GM13977 (cell line): ENCODE measurements at places on chromosomes 1 and 21.

- no peak for DNase-seq
Observed at GRCh38 chr1:183272390-183272848, 86.4 kb downstream of the LAMC2 start.

GRCh38 chr1:41870076-41870562 is 48.6 kb downstream of the HIVEP3 start:
- DNase-seq: peak; percentile 44

GRCh38 chr1:33165209-33165608 is 16.6 kb downstream of the TRIM62 start:
- no peak for DNase-seq

GRCh38 chr21:35011681-35012080 is 37.4 kb downstream of the RUNX1 start:
- DNase-seq: no peak

DNA sequence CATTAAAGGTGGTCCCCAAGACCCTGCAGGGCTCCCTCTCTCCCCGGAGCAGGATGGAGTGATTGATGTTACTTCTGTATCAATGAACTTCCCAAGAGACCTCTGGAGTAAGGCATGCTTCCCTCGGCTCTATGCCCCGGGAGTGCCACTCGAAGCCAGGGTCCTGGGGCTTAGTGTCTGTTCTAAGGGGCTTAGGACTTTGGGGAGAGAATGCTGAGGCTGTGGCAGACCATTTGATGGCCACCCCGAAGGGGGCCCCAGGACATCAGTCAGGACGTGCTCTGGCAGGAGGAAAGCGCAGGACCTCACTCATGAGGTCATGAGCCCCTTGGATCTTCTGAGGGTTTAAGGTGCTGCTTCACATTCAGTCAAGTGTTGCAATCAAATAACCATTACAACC is 7.5 kb downstream of the KIAA1614 start:
- no peak for DNase-seq

GRCh38 chr1:227320476-227320875 is 2.2 kb upstream of the CDC42BPA start:
- DNase-seq: no peak

- no peak for DNase-seq
Observed at GRCh38 chr1:68321084-68321685, 88.9 kb upstream of the WLS start.

DNA sequence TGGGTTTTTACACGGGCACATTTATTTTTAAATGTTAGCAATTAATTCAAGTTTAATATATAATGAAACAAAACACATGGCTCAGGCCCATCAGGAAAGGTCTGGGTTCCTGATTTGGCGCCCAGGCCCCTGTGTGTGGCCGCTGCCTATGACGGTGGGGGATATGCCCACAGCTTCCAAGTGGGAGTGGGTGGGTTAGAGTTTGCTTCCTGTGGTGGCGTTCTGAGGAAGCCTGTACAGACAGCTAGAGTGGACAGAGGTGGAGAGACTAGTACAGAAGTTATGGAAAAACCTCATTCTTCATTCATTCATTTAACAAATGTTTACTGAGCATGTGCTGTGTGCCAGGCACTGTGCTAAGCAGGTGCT is 22.4 kb upstream of the EPS8L3 start:
- DNase-seq: no peak

DNA sequence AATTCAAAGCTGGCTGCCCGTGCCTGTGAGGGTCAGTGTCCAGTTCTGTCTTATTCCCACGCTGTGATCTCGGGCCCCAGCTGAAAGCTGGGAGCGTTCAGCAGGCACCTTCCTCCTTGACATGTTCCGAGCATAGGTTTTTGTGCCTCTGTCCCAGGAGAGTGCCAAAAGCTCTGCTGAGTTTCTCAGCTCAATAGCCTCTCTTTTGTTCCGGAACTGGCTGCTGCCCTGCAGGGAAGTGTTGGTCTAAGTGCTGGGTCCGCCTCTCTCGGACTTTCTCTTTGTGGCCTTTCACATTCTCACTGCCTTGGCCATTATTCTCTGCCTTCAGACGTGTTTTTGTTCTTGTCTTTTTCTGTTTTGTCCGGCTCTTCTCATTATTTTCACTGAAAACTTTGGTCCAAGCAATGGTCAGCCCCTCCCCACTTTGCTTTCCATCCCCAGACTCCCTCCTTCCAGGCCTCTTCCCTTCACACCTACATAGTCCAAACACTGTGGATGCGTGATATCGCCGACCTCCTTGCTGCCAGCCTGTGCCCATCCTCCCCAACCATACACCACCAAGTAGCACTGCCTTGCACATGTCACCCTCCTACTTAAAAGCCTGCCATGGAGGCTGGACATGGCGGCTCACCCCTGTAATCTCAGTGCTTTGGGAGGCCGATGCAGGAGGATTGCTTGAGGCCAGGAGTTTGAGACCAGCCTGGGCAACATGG is 233.8 kb downstream of the RHOU start:
- DNase-seq: no peak

DNA sequence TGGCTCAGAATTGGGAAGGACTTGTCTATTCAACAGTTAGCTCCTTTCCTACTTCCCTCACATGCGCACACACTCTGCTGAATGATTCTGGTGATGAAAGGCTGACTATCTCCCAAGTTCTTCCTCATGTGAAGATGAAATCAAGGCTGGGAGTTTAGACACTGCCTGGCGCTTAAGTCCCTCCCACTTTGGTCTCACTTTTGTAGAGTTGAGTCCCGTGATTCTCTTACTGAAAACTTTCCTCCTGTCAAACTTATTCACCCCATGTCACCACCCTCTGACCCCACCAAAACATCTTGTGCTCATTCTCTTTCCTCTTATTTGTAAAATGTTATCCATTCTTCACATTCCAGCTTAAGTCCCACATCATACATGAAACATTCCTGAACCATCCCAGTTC is 8.4 kb upstream of the MRPS6 start:
- no peak for DNase-seq

DNA sequence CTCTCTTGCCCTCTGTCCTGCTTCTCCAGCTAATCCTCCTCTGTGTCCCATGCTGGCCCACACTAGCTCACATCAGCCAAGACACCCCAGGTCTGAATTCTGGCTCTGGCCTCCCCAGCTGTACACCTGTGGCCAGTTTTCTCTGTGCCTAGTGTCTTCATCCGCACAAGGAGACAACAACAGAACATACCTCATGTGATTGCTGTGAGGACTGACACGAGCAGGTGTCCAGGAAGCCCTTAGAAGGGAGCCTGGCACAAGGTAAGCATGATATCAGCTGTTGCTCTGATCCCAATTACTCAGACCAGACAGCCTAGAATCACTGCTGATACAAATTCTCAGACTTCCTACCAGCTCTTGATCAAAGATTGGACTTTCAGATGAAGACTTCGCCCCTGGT is 71.2 kb upstream of the GJB5 start:
- no peak for DNase-seq

DNA sequence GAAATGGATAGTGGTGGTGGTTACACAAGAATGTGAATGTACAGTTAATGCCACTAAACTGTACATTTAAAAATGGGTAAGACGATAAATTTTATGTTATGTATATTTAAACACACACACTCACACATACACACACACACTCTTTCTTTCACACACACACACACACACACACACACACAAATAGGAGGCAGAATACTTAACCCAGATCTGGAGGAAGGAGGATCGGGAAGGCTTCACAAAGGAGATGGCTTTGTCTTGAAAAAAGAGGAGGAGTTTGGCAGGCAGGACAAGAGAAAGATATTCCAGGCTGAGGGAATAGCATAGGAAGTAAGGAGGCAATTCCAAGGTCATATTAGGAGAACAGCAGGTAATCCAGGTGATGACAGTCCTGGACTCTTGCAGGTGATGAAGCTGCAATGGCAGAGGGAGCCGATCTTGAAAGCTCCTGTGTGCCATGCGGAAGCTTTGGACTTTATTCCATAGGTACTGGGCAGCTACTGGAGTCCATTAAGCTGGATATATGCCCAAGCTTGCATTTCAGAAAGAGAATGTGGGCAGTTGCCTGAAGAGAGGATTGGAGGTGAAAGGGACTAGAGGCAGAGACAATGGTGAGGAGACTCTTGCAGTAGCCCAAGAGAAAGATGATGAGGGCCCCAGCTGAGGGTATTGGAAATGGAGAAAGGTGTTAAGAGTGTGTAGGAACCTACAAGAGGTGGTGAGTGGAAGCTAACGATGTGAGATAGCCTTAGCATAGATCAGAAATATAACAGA is 15.4 kb upstream of the LYST start:
- no peak for DNase-seq

GRCh38 chr1:101137144-101138126 is 99.4 kb upstream of the S1PR1 start:
- no peak for DNase-seq

DNA sequence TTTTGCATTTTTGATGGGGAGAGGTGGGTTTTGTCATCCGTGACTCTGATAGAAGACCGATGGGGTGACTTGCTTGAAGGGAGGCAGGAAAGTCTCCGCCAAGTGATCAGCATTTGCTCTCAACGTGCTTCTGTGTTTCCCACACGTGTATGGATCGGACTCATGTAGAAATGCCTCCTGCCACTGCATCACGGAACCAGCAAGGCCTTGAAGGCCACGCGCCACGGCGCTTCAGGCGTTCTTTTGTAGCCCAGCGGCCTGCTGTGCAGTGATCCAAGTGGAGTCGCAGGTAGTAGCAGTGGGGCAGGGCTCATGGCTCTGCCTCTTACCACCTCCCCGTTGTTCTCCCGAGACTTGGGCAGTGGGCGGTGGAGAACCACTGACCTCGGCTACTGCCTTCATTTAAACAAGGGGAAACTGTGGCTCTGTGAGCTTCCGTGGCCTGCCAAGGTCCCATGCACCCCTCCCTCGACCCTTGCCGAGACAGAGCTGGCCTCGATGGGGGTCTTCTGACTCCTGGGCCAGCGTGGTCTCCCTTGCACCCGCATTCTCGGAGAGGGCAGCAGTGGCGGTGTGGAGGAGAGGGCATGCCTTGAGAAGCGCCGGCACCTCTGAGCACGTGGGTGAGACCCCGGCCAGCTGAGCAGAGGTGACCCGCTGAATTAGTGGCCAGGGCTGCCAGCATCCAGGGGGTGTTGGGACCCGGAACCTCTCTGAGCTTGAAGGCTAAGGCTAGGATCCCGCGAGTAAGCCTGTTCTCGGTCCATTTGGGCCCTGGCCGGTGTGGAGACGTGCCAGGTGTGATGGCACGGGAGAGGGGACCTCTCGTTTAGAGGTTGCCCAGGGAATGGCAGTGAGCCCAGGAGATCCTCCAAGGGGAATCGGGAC is 46.1 kb upstream of the ABCG1 start:
- DNase-seq: no peak

DNA sequence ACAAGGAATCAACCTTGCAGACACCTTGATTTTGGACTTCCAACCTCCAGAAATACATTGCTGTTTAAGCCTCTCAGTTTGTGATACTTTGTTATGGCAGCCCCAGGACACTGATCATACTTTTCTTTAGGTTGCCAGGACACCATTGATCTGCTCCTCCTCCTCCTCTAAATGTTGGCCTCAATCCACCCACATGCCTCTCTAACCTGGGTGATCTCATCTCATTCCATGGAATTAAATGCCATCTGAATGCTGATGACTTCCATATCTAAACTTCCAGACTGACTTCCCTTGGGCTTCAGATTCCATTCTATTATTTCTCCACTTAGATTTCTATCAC is 7.4 kb upstream of the PPP1R15B start:
- no peak for DNase-seq

GRCh38 chr1:185409763-185410528 is 92.9 kb upstream of the IVNS1ABP start:
- no peak for DNase-seq

DNA sequence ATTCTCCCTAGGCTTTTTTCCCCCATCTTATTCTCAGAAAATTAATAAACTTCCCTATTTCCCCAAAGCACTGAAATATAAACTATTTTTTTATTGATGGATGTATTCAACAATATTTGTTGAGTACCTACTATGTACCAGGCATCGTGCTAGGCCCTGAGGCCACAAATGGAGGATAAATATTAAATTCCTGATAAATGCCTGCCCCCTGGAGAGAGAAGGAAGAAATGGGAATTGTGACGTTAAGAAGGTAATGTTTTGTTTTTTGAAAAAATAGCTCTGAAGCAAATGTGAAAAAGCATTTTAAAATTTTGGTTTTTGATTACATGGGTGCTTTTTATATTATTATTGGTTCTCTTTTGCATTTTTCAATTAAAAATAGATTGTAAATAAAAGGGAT is 60.5 kb upstream of the DPT start:
- no peak for DNase-seq

- DNase-seq: no peak
Observed at GRCh38 chr1:161929137-161929536, 94.5 kb downstream of the OLFML2B start.

GRCh38 chr1:111648806-111649205 is 29.2 kb downstream of the RAP1A start:
- no peak for DNase-seq

DNA sequence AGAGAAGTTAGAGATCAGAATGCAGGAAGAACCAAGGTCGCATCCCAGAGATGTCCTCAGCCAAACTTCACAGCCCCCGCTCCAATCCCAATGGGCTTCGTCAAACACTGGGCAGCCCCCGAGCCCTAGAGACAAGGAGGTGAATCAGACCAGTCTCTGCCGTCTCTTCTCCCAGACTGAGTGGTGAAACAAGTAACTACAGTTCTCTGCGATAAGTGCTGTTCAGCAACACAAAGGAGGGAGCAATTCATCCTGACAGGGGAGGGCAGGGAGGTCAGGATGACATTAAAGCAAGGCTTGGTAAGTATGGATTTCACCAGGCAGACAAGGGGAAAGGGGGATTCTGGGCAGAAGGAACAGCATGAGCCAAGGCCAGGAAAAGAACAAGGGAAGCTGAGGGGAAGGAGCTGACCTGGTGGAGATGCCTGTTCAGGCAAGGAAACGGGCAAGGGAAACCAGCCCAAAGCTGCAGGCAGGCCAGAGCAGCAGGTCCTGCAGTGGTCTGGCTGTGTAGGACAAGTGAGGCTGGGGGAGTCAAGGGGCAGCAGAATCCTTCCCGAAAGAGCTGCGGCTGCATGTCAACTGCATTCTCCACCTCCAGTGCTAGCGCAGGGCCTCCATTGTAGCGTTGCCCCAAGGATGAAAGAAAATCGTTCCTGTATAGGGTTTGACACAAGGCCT is 13.6 kb upstream of the ERI3 start:
- no peak for DNase-seq

GRCh38 chr1:224762046-224762445 is 145.9 kb downstream of the CNIH3 start:
- no peak for DNase-seq

DNA sequence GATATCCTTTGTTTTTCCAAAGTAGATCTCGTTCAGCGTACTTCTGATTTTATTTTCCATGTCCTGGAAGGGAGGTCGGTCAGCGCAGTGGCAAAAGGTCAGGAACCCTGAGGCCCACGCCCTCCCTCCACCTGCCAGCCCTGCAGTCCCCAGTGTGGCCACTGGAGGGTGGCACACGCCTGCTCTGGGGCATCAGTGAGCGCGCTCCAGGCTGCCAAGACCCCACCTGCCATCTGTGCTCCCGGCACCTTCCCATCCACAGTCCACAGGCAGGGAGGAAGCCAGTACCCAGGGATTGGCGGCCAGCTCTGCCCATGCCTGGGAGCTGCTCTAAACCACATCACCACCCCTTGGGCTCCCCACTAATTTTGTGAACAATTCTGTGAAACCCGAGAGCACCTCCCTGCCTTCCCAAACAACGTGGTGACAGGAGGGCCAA is 32.3 kb downstream of the SLC66A1 start:
- DNase-seq: peak; percentile 73

- no peak for DNase-seq
Observed at GRCh38 chr1:167991546-167991945, 54.7 kb upstream of the MPC2 start.

- DNase-seq: no peak
Observed at GRCh38 chr1:87143413-87144135, 185.1 kb upstream of the LMO4 start.
